Kidney (tissue), 22 donors: ENCODE measurements at places on chromosomes 4 and X. TPM values are rescaled to one million over a fixed set of nuclear protein-coding genes. Genes with fewer than 3 reads are reported as not detected.

NUP62CL gene
- 9.2 TPM for total RNA-seq

ABCG2 gene
- 4.7 TPM for total RNA-seq

GRCh38 chr4:148211533-148211932, 230.7 kb downstream of the NR3C2 start:
- H3K27ac ChIP-seq: no peak overlapping the region
- no peaks in the 10 kb centered on the region for H3K27me3 ChIP-seq
- H3K36me3 ChIP-seq: no peaks in the 10 kb centered on the region
- no peak overlapping the region for H3K4me3 ChIP-seq
- H3K4me1 ChIP-seq: peaks cover 11% of the 10 kb centered on the region

ARMCX1 gene
- 15.6 TPM for total RNA-seq

DNA sequence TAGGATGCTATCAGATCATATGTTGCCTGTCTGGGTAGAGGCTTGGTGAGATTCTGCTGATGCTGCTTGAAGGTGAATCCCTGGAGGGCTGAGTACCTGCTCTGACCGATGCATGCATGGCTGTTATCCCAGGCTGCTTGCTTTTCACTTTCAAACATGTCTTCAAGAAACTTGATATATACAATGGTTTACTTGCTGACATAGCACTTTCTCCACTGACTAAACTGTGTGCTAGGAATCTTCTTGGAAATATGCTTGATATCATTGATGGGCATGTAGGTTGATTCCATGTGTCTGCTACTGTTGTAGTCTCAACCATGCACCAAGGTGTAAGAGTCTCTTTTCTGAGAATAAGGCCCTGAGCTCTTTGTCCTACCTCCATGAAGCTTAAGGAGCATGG, 79.6 kb upstream of the WDR1 start:
- no peaks in the 10 kb centered on the region for H3K27me3 ChIP-seq
- no peak overlapping the region for H3K4me3 ChIP-seq
- no peaks in the 10 kb centered on the region for H3K36me3 ChIP-seq
- no peak for DNase-seq
- no peak overlapping the region for H3K27ac ChIP-seq

DNA sequence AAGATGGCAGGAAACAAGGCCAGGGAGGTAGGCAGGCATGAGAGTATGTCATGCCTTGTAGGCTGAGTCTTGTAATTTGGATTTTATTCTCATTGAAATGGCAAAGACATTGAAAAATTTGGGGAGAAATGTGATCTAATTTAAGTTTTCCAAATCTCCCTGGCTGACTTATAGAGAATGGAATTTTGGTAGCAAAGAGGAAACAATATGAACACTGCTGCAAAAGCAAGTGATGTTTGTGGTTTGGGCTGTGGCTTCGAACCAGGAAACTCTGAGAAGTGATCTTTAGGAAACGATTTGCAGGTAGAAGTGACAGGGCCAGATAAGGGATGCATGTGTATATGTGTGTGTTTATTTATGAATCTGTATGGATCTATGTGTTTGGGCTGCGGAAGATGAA, 35.6 kb downstream of the ARSJ start:
- no peaks in the 10 kb centered on the region for H3K36me3 ChIP-seq
- no peak overlapping the region for H3K4me3 ChIP-seq
- no peak for DNase-seq
- no peak overlapping the region for H3K27ac ChIP-seq
- H3K4me1 ChIP-seq: no peaks in the 10 kb centered on the region

GRCh38 chr4:602559-602942, 22.8 kb upstream of the PDE6B start:
- H3K4me1 ChIP-seq: no peaks in the 10 kb centered on the region
- peak; percentile 90 for DNase-seq
- H3K36me3 ChIP-seq: no peaks in the 10 kb centered on the region
- no peak overlapping the region for H3K4me3 ChIP-seq
- no peak overlapping the region for H3K27ac ChIP-seq

GRCh38 chr4:143251348-143251747, 66.6 kb downstream of the USP38 start:
- no peaks in the 10 kb centered on the region for H3K4me1 ChIP-seq
- H3K27ac ChIP-seq: no peak overlapping the region
- no peaks in the 10 kb centered on the region for H3K27me3 ChIP-seq

DNA sequence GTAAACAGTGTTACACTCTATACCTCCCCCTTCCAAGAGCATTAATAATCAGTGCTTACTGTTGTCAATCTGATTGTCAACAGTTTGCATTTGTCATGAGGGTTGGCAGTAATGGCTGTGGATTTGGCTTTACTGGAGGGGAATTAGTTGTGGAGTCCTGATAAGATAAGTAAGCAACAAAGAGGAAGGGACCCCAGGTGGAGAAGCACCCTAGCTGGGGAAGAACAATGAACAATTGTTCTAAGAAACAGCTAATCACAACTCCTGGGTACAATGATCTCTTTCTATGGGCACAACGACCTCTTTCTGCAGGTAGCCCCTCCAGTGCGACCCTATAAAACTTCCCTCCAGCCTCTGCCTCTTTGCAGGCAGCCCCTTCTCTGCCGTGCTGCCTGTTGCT, 53.2 kb upstream of the CDKN2AIP start:
- H3K4me1 ChIP-seq: no peaks in the 10 kb centered on the region
- H3K27me3 ChIP-seq: no peaks in the 10 kb centered on the region
- H3K36me3 ChIP-seq: no peaks in the 10 kb centered on the region
- H3K27ac ChIP-seq: no peak overlapping the region

NPNT gene
- total RNA-seq: 78.3 TPM
